ENCODE measurements at places on chromosomes 3 and 15.

DNA sequence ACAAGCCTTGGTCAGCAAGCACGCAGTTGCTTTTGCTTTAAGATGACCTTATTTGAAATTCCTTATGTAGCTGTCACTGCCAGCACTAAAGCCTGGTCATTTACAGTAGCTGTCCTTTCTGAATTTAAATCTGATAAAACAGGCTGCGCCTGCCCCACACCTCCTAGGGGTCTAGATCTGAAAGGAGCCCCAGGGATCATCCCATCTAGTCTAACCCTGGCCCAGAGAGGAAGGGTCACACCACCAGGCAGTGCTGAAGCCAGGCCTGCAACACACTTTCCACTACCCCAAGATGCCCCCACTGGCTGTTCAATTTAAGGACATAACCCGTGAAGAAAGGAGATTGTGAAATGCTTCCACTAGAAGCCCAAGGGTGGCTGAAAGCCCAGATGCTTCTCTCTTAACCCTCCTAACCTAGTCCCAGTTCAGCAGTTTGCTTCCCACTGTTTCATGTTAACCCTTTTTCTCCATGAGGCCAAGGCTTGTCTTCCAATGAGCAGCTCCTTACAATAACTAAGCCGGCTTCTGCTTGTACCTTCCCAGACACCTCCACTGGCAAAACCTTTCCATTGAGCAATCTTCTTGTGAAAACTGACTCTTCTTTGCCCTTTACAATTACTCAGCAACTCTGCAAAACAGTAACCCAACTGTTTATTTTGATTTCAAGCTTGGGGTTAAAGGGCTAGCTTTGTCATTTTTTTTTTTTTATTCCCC lies 198.9 kb upstream of the LPP start:
- DNase-seq: peak; percentile 41

- no peak for DNase-seq
Observed at GRCh38 chr3:159953325-159954085, 35.1 kb upstream of the IL12A start.

DNA sequence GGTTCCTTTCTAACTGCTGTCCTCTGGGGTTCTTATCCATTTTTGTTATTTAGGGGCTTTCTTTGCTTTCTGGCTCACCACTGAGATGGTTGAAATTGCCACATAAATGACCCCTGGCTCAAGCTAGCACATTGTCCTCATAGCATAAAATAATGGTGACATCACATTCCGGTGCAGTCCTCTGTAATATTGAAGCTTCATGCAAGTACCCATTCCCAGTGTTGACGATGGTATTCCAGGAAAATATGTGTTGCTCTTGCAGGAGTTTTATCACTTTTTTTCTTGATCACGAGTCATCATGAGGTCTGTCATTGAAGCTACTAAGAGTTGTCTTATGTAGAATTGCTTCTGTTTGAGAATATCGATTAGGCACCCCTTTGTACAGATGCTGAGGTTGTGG lies 56.1 kb downstream of the CRTC3 start:
- DNase-seq: no peak

- DNase-seq: no peak
Observed at GRCh38 chr3:17980863-17981262, 238.4 kb upstream of the TBC1D5 start.

- no peak for DNase-seq
Observed at GRCh38 chr3:29370476-29371420, 89.9 kb downstream of the RBMS3 start.

- no peak for DNase-seq
Observed at GRCh38 chr3:195154111-195154791, 116.7 kb downstream of the XXYLT1 start.

DNA sequence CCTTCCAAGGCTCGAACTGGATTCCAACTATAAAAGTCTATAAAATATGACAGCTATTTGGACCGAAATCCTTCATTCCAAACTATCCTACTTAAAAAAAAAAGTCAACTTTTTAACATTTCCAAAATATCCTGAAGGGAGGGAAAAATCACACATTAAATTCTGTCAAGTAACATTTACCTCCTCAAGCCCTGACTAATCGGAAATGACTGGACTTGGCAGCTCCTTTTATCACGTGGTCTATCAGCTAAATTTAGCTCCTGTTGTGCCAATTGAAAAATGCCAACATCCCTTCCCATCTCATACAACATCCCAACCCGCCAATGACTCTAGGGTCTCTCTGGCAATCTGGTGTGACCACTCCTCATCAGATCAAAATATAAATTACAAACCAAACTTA lies 297.9 kb downstream of the FHIT start:
- no peak for DNase-seq

DNA sequence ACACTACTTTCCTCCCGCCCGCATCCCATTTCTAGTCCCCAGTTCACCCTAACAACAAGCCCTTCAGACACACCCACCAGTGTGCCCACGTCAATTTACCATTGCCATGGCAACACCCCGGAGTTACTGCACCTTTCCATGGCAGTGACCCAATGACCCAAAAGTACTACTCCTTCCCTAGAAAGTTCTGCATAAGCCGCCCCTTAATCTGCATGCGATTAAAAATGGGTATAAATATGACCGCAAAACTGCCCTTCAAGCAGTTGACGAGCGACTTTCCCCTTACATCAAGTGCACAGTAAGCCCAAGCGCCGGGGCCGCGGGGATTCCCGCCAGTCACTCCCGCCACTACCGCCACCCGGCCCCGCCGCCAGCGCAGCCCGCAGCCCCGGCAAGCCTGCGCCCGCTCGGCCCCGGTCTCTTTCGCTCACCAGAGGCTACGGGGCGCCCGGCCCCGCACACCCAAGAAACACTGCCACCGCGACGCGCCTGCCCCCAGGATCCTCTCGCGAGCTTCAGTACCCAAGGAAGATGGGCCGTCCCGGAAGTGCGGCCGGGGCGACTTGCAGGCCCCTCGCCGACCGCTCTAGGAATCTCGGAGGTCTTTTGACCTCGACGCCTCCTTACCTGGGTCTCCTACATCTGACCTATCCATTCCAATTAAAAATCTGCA lies 27.2 kb upstream of the ZNF502 start:
- DNase-seq: peak; percentile 80

DNA sequence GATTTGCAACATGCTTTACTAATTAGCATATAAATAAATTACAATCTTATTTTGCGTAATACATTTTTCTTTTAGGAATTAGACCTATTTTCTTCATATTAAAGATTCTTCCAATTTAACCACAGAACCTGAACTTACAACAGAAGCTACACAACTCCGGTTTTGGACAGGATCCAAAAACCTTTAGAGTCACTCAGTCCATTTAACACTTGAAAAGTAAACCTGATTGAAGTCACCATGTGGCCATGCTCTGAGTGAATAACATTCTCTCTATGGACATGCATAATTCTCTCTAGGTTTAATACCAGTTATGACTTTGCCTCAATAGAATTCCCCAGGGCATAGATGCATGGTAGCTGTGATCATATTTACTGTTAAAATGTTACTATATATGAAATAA lies 751.0 kb downstream of the VGLL3 start:
- no peak for DNase-seq

- no peak for DNase-seq
Observed at GRCh38 chr3:127711896-127712295, 39.1 kb downstream of the ABTB1 start.

DNA sequence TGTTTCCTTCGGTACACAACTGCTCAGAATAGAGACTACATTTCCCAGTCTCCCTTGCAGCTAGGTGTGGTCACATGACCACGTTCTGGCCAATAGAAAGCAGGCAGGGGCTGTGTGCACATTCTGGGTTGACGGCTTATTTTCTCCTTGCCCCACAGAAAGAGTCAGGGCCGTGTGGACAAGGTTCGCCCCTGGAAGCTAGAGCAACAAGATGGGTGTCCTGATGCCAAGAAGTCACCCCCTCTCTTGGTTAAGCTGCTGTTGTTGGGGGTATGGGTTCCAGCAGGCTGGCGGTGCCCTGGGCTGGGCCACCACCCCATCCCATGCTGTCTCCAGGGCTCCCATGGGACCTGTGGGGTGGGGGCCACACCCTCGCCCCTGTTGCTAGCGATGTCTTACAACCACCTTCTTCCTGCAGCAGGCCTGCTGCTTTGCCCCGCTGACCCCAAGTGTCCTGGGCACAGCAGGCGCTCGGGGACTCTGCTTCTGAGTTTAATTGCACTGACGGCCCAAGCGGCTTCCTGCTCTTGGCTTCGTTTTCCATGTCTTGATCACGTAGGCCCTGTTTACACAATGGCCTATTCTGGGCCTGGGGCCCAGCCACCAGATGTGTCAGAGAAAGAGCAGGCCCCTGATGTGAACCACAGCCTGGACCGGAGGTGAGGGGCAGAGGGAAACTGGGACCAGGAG lies 24.9 kb downstream of the ABTB1 start:
- peak; percentile 70 for DNase-seq

Measured in body of pancreas (tissue), 4 donors.